Activated CD4-positive, alpha-beta memory T cell treated with anti-CD3 and anti-CD28 coated beads, Interleukin-2, amount 10 ng/mL, durations not matched to agents 7 days and 5 days (primary cell): ENCODE measurements at places on chromosomes 12 and 14. TPM values are rescaled to one million over a fixed set of nuclear protein-coding genes. Genes with fewer than 3 reads are reported as not detected.

DNA sequence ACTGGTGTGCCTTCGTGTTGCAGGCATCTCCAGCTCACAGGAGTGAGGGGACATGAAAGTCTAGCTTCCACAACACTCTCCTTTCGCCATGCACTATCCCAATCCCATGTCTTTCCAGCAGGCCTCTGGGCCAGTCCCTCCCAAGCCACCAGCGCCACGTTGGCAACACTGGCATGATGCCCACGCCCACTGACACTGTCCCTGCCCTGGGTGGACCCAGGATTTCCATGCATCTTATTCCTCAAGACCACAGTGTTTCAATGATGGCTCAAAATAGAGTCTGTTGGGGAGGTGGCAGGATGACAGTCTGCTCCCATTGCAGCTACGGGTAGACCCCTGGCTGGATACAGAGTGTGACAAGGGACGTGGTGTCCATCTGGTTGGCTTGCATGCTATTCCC lies 2.3 kb downstream of the SP7 start:
- H3K36me3 ChIP-seq, result no peaks in the 10 kb centered on the region
- no peak for DNase-seq
- no peak overlapping the region for H3K27ac ChIP-seq
- H3K4me1 ChIP-seq, result peaks cover 12% of the 10 kb centered on the region
- H3K4me3 ChIP-seq, result no peak overlapping the region

GRCh38 chr14:40733206-40733605 lies 873.5 kb upstream of the LRFN5 start:
- no peaks in the 10 kb centered on the region for H3K4me1 ChIP-seq
- no peak for DNase-seq
- H3K27me3 ChIP-seq, result no peaks in the 10 kb centered on the region
- no peak overlapping the region for H3K4me3 ChIP-seq

- H3K27me3 ChIP-seq, result peaks cover 13% of the 10 kb centered on the region
- no peak for DNase-seq
- H3K36me3 ChIP-seq, result no peaks in the 10 kb centered on the region
- no peak overlapping the region for H3K27ac ChIP-seq
- H3K4me3 ChIP-seq, result no peak overlapping the region
- no peaks in the 10 kb centered on the region for H3K4me1 ChIP-seq
Measured at GRCh38 chr14:71942904-71943694, 10.9 kb downstream of the RGS6 start.

- H3K27me3 ChIP-seq, result peaks cover 17% of the 10 kb centered on the region
- no peak for DNase-seq
- H3K4me1 ChIP-seq, result no peaks in the 10 kb centered on the region
- H3K36me3 ChIP-seq, result no peaks in the 10 kb centered on the region
- no peak overlapping the region for H3K27ac ChIP-seq
- H3K4me3 ChIP-seq, result no peak overlapping the region
Measured at GRCh38 chr12:14613718-14614117, 46.0 kb upstream of the PLBD1 start.

- no peaks in the 10 kb centered on the region for H3K4me1 ChIP-seq
- no peaks in the 10 kb centered on the region for H3K36me3 ChIP-seq
- H3K27ac ChIP-seq, result no peak overlapping the region
- DNase-seq, result no peak
Measured at GRCh38 chr12:20220339-20220738, 148.0 kb upstream of the PDE3A start.

DNA sequence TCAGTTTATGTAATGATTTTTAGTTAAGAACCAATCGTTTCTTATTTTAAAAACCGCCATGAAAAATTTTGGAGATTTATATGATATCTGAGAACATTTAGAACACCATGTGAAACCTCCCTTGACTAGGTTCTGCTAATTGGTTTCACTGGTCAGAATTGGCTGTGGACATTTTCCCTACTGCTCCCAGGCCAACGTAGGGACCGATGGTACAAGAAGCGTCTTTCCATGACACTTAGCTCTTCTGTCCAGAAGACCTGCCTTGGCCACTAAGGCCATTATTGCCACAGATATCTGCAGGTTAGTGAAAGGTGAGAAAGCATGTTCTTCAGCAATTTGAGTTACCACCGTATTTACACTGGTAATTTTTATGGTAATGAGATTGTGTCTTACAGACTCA lies 424.0 kb downstream of the TMEM117 start:
- H3K27ac ChIP-seq, result no peak overlapping the region
- H3K4me1 ChIP-seq, result no peaks in the 10 kb centered on the region
- DNase-seq, result no peak
- H3K4me3 ChIP-seq, result no peak overlapping the region
- no peaks in the 10 kb centered on the region for H3K36me3 ChIP-seq

GRCh38 chr14:45743884-45744283 lies 490.9 kb upstream of the MIS18BP1 start:
- DNase-seq, result no peak
- no peaks in the 10 kb centered on the region for H3K36me3 ChIP-seq

GRCh38 chr14:58439476-58439875 lies 12.0 kb downstream of the KIAA0586 start:
- H3K36me3 ChIP-seq, result peaks cover 42% of the 10 kb centered on the region
- no peaks in the 10 kb centered on the region for H3K4me1 ChIP-seq
- DNase-seq, result no peak
- H3K4me3 ChIP-seq, result no peak overlapping the region
- H3K27ac ChIP-seq, result no peak overlapping the region
- H3K27me3 ChIP-seq, result no peaks in the 10 kb centered on the region

- H3K27me3 ChIP-seq, result no peaks in the 10 kb centered on the region
- DNase-seq, result no peak
- no peaks in the 10 kb centered on the region for H3K36me3 ChIP-seq
- no peaks in the 10 kb centered on the region for H3K4me1 ChIP-seq
Measured at GRCh38 chr14:93752980-93753561, 35.2 kb downstream of the PRIMA1 start.

GRCh38 chr12:80622271-80622670 lies 85.2 kb upstream of the MYF6 start:
- no peak overlapping the region for H3K4me3 ChIP-seq
- no peaks in the 10 kb centered on the region for H3K27me3 ChIP-seq
- DNase-seq, result no peak
- H3K4me1 ChIP-seq, result no peaks in the 10 kb centered on the region
- no peak overlapping the region for H3K27ac ChIP-seq

GRCh38 chr12:92921877-92922276 lies 7.2 kb downstream of the EEA1 start:
- H3K27ac ChIP-seq, result no peak overlapping the region
- peaks cover 14% of the 10 kb centered on the region for H3K4me1 ChIP-seq
- peaks cover 7% of the 10 kb centered on the region for H3K36me3 ChIP-seq
- peaks cover 5% of the 10 kb centered on the region for H3K27me3 ChIP-seq
- H3K4me3 ChIP-seq, result no peak overlapping the region

GRCh38 chr12:132776816-132777568 lies 15.4 kb upstream of the ANKLE2 start:
- no peak for DNase-seq
- H3K4me3 ChIP-seq, result no peak overlapping the region
- no peaks in the 10 kb centered on the region for H3K27me3 ChIP-seq
- H3K27ac ChIP-seq, result no peak overlapping the region

DNA sequence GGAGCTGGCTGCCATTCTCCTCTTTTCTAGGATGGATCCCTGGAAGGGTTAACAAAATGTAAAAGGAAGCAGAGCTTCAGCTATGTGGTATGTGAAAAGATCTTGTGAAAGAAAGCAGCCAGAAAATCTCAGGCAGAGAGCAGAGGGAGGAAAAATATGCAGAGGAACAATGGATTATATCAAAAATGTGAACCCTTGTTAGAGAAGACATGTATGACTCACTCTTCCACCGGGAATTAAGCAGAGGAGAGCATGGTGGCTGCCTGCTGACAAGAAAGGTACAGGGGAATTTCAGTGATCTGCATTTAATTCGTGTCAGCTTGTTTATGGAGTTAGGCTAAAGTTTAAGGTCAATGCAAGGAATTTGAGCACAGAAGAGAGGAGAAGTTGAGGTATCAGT lies 46.3 kb downstream of the KCNA1 start:
- no peak for DNase-seq
- no peak overlapping the region for H3K4me3 ChIP-seq
- H3K4me1 ChIP-seq, result no peaks in the 10 kb centered on the region
- peaks cover 45% of the 10 kb centered on the region for H3K27me3 ChIP-seq
- no peaks in the 10 kb centered on the region for H3K36me3 ChIP-seq

DNA sequence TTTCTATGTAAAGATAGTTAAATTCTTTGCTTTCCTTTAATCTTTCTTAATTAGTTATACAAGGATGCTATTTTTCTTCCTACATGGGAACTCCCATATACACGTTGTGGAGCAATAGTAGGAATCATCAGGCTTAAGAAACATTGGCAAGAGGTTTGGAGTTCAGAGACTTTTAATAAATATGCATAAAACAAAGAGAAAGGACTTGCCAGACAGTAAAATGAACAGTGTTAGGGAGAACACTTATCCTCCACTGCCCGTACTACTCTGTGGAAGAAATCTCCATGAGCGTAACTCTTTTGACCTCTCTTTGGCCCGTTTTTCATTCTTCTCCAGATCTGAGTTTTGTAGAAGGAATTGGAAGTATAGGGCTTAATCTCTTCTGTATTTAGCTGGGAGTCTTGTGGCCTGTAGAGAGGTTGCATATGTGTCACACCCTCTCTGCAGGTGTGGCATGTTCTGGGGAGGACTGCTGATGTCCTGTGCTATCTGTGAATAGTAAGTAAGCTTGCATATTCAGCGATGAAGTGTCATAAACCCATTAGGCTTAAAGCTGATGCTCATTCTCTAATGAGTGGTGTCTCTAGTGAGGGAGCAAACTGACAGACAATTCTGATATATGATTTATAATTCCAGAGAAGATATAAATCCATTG lies 455.4 kb upstream of the FAR2 start:
- H3K4me3 ChIP-seq, result no peak overlapping the region
- H3K27ac ChIP-seq, result no peak overlapping the region
- H3K36me3 ChIP-seq, result no peaks in the 10 kb centered on the region
- no peak for DNase-seq
- no peaks in the 10 kb centered on the region for H3K4me1 ChIP-seq
- H3K27me3 ChIP-seq, result no peaks in the 10 kb centered on the region

GRCh38 chr14:21543521-21543960 lies 17.4 kb upstream of the SALL2 start:
- H3K27ac ChIP-seq, result no peak overlapping the region
- H3K27me3 ChIP-seq, result peaks cover 16% of the 10 kb centered on the region
- no peak for DNase-seq
- H3K4me3 ChIP-seq, result no peak overlapping the region
- H3K4me1 ChIP-seq, result no peaks in the 10 kb centered on the region

Gene PIANP
- total RNA-seq, result not detected

Gene MLH3
- total RNA-seq, result 16.0 TPM

Gene GAPDH
- total RNA-seq, result 5,691 TPM
